Vagina (tissue), 2 donors: ENCODE measurements at places on chromosomes 6 and 20. TPM values are rescaled to one million over a fixed set of nuclear protein-coding genes. Genes with fewer than 3 reads are reported as not detected.
A peak's percentile ranks its signal among the peaks of the same experiment; 100 is the strongest.

PDE7B gene
- 6.9 TPM for total RNA-seq

OR12D3 gene
- total RNA-seq, result not detected

OVOL2 gene
- 9.3 TPM for total RNA-seq

MAK gene
- 0.25 TPM for total RNA-seq

FAXC gene
- total RNA-seq, result 6.6 TPM

GRCh38 chr20:33407251-33407650 is 5.9 kb upstream of the CDK5RAP1 start:
- peaks cover 18% of the 10 kb centered on the region for H3K36me3 ChIP-seq
- H3K4me3 ChIP-seq, result no peak overlapping the region
- peaks cover 6% of the 10 kb centered on the region for H3K4me1 ChIP-seq
- no peak for DNase-seq

- no peaks in the 10 kb centered on the region for H3K36me3 ChIP-seq
- H3K4me3 ChIP-seq, result peak overlapping the region; percentile 72
- H3K27ac ChIP-seq, result peak overlapping the region; percentile 95
- H3K27me3 ChIP-seq, result no peaks in the 10 kb centered on the region
- DNase-seq, result no peak
- H3K4me1 ChIP-seq, result peaks cover 43% of the 10 kb centered on the region
Measured at GRCh38 chr20:5608442-5609161, 141.6 kb upstream of the SHLD1 start.

- no peak for DNase-seq
- no peaks in the 10 kb centered on the region for H3K27me3 ChIP-seq
- no peak overlapping the region for H3K4me3 ChIP-seq
Measured at GRCh38 chr6:55868771-55869479, 6.5 kb downstream of the BMP5 start.

DNA sequence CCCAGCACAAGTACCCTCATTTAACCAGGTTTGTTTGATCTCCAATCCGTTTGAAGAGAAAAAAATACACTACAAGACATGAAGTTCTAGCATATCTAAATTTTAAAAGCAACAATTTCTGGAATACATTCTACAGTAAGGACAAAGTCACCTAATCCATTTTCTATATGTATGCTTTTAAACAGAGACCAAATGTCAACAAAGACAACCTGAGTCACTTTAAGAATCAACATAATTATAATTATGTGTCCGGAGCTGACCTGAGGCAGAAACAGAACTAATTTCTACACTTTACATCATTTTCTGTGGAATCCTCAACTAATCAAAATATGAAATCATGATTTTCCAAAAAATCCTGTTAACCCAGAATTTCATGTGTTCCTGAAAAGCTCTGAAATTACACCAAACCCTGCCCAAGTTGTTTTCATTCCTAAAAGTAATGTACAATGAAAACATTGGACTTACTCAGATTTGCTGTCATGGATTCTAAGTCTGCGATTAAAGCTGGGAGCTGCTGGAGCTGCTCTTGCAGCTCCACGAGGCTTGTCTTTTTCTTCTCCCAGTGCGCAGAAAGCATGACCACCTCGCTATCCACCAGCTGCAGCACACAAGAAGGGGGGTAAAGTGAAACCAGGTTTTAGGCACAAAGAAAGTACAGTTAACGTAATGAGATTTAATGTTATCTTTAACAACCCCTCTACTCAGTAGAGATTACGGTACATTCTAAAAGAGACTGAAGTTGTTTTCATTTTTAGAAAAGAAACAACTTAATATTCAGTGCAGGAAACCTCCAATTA is 35.8 kb downstream of the DTNBP1 start:
- H3K27me3 ChIP-seq, result no peaks in the 10 kb centered on the region
- H3K36me3 ChIP-seq, result peaks cover 4% of the 10 kb centered on the region

DNA sequence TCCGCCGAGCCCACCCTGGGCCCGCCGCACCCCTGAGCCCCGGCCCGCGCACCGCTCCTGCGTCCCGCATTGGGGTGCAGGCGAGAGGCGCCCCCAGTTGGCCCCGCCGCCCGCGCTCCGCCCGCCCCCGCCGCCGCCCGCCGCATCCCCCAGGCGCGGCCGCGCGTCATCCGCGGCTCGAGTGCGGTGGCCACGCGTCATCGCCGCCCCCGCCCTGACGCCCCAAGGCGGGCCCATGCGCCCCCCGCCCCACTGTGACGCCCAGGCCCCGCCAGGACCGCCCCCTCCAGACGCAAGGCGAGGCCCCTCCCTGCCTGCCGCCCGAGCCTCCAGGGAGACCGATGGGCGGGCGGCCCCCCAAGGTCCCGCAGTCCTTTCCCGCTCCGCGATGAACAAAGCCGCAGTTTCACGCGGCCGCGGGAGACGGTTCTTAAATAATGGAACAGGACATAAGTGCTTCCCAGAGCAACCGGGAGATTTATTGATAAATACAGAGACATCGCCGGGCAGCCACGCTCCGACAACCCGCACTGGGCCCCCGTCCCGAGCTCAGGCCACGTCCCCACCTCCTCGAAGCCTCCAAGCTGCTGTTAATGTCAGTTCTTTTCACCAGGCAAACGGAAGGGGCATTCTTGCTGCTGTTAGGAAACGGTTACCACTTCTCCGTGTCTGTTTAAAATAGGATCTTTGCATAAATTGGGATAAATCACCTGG is at the start of gene ANKRD60:
TSS of gene ANKRD60 (minus strand) at position 170 of the 714 bp plus-strand sequence. CDS start at position 170, 0 bp downstream.
- H3K27ac ChIP-seq, result no peak within 1 kb of the TSS
- H3K4me1 ChIP-seq, result no peaks in the 10 kb centered on the region
- no peaks in the 10 kb centered on the region for H3K27me3 ChIP-seq
- DNase-seq, result no peak
- no peaks in the 10 kb centered on the region for H3K36me3 ChIP-seq
- H3K4me3 ChIP-seq, result peak within 1 kb of the TSS; percentile 31

DNA sequence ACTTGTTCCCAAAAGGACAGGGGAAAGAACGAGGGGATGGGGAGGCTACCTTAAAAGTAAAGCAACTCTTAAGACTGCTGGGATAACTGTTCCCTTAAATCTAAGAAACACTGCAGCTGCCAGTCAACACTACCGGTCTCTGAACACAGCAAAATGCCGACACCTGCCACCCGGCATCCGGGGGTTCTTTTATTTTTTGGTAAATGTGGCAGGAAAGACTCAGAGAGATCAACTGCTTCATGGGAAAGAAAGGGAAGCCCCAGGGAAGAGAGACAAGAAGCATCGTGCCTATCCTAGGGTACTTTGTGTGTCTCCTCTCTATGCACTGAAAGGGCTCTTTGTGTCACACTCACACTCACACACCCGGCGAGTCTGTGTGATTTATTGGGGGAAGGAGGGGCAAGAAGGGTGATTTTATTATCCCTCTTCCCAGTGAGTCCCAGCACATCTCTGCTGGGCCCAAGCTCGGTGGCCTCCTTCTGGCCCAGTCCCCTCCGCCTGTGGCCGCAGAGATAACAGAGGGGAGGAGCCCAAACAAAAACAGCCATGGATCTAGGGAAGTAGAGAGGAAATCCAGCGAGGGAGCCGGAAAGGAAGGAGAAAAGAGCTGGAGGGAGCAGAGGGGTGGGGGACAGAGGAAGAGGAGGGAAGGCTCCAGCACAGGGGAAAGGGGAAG is 1.4 kb downstream of the FYN start:
- no peaks in the 10 kb centered on the region for H3K36me3 ChIP-seq
- peak overlapping the region; percentile 93 for H3K27ac ChIP-seq
- H3K27me3 ChIP-seq, result no peaks in the 10 kb centered on the region
- no peak for DNase-seq

- no peaks in the 10 kb centered on the region for H3K4me1 ChIP-seq
- no peak overlapping the region for H3K27ac ChIP-seq
- no peaks in the 10 kb centered on the region for H3K27me3 ChIP-seq
- no peak for DNase-seq
- H3K4me3 ChIP-seq, result no peak overlapping the region
Measured at GRCh38 chr6:162907876-162908481, 180.2 kb downstream of the PACRG start.

- no peak overlapping the region for H3K27ac ChIP-seq
- no peaks in the 10 kb centered on the region for H3K36me3 ChIP-seq
- no peaks in the 10 kb centered on the region for H3K27me3 ChIP-seq
- H3K4me3 ChIP-seq, result no peak overlapping the region
Measured at GRCh38 chr6:34523441-34524206, 32.5 kb downstream of the SPDEF start.

DNA sequence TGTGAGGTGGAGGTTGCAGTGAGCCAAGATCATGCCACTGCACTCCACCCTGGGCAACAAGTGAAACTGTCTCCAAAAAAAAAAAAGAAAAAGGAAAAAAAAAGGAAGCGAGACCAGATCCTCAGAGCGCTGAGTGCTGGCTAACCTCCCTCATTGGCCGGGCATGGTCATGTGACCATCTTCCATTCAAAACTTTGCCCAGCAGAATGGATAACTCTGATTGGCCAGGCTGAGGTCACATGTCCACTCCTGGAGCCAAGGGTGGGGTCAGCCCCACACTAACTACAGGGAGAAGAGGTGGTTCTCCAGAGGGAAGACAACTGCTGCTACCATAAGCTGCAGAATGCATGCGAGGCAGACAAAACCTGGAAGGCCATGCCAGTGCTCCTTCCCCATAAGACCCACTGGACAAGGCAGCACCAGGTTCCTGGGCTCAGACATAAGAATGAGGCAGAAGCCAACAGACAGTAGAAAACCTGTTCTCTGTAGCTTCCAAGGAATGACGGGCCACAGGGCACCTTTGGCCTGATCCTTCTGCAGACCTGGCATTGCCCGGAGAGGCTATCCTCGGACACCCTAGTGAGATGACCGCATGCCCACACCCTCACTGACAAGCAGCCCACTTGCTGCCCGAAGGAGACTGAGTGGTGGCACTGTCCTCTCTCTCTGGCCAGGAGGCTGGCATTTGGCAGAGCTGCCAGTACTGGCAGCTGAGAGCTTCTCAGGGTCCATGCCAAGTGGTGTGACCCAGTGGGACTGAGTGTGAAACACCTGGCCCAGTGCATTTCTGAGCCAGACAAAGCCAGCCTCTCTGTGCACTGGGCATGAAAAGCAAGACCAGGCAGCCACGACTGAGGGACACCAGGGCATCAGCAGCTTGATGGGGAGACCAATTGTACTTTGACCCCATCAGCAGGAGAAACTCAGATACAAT is 311.9 kb upstream of the SULF2 start:
- no peak overlapping the region for H3K27ac ChIP-seq
- H3K36me3 ChIP-seq, result no peaks in the 10 kb centered on the region
- H3K27me3 ChIP-seq, result no peaks in the 10 kb centered on the region
- H3K4me3 ChIP-seq, result no peak overlapping the region

- H3K27me3 ChIP-seq, result no peaks in the 10 kb centered on the region
- H3K4me1 ChIP-seq, result peaks cover 27% of the 10 kb centered on the region
- no peaks in the 10 kb centered on the region for H3K36me3 ChIP-seq
- DNase-seq, result no peak
Measured at GRCh38 chr20:35312318-35312717, 20.1 kb upstream of the FAM83C start.

DNA sequence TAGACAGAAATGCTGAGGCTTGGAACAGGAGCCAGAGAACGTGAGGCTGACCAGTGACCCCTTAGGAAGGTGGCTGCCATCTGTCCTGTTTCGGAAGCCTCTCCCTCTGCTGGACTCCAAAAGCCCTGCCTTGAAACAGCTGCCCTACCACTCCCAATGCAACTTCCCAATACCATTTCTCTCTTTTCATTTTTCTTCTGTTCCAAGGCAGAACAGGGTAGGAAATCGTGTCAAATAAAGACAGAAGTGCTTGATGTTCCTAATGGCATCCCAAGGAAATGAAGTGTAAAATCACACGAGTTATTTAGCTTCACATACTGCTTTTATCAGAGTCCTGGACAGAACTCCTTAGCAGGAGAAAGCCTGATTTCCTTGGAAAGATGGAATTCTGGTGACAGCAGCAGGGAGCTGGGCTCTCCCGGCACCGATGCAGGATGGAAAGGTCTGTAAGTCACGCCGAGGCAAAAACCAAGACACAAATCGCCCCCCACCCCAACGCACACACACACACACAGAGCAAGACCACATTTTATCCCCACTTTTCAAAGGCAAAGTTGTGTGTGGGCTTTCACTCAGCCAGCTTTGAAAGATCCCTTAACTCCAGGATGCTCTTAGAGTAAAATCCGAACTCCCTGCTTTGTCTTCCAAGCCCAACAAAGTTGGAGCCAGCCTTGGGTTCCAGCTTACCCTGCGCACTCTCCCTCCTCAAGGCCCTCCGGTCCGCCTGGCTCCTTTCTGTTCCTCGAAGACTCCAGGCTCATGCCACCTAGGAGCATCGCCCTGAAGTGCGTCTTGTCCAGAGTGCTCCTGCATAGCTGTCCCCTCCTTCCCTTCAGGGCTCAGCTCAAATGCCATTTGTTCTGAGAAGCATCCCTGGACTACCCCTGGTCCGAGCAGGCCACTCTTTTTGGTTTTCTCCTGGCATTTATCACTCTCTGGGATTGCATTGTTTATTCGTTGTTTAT is 11.6 kb upstream of the STX16 start:
- no peaks in the 10 kb centered on the region for H3K4me1 ChIP-seq
- H3K27me3 ChIP-seq, result no peaks in the 10 kb centered on the region
- no peak overlapping the region for H3K27ac ChIP-seq
- no peak overlapping the region for H3K4me3 ChIP-seq
- no peaks in the 10 kb centered on the region for H3K36me3 ChIP-seq
- peak; percentile 32 for DNase-seq

DNA sequence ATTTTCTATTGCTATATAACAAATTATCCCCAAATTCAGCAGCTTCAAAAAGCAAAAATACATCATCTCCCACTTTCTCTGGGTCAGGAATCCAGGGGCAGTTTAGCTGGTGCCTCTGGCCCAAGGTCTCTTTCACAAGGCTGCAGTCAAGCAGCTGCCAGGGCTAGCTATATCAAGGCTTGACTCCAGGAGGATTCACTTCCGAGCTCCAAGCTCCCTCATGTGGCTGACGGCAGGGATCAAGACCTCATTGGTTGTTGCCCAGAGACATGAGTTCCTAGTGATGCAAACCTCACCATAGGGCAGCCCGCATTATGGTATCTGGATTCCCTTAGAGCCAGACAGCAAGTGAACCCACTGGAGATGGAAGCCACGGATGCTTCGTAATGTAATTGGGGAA is 1.3 kb upstream of the VNN1 start:
- H3K27ac ChIP-seq, result no peak overlapping the region
- no peak overlapping the region for H3K4me3 ChIP-seq
- no peaks in the 10 kb centered on the region for H3K36me3 ChIP-seq
- no peaks in the 10 kb centered on the region for H3K27me3 ChIP-seq
- no peak for DNase-seq
- no peaks in the 10 kb centered on the region for H3K4me1 ChIP-seq

GRCh38 chr6:31620586-31621319 is at the start of gene PRRC2A:
PRRC2A (plus strand) TSS chr6:31620715; CDS start chr6:31622790, 2,075 bp downstream.
- H3K27me3 ChIP-seq, result no peaks in the 10 kb centered on the region
- peaks cover 26% of the 10 kb centered on the region for H3K36me3 ChIP-seq
- H3K4me3 ChIP-seq, result peak within 1 kb of the TSS; percentile 55
- H3K27ac ChIP-seq, result peak within 1 kb of the TSS; percentile 95
- H3K4me1 ChIP-seq, result peaks cover 18% of the 10 kb centered on the region
